ENCODE measurements at places on chromosomes 16 and 17.
A peak's percentile ranks its signal among the peaks of the same experiment; 100 is the strongest.

GRCh38 chr16:10172848-10173655 lies 9.2 kb downstream of the GRIN2A start:
- peak; percentile 98 for DNase-seq

DNA sequence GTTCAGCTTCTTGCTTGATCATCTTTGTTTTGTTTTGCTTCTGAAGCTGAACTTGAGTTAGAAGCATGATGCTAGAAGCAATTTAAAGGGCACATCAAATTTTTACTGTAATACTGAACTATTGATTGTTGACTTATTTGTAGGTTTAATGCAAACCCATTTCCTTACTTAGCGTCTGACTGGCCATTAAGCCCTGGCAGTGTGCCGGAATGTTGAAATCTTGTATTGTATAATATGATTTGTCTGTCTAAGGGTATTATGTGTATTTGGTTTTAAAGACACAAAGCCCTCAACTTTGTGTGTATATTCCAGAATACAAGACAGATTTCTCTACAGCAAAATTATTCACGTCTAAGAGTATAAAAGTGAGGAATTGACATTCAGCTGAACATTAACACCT lies 39.7 kb downstream of the NUP93 start:
- DNase-seq: no peak

GRCh38 chr16:1666316-1666715 lies 11.8 kb upstream of the JPT2 start:
- no peak for DNase-seq

DNA sequence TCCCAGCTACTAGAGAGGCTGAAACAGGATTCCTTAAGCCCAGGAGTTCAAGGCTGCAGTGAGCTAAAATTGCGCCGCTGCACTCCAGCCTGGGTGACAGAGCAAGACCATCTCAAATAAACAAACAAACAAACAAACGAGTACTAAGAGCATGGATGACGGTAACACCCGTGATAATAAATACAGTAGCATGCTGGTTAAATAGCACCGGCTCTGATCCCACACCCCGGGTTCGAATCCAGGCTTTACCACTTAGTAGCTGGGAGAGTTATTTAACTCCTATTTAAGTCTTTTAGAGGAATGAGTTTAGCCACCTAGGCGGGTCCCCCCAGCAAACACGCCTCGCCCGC lies 301 bp upstream of the METTL22 start:
- DNase-seq: no peak

DNA sequence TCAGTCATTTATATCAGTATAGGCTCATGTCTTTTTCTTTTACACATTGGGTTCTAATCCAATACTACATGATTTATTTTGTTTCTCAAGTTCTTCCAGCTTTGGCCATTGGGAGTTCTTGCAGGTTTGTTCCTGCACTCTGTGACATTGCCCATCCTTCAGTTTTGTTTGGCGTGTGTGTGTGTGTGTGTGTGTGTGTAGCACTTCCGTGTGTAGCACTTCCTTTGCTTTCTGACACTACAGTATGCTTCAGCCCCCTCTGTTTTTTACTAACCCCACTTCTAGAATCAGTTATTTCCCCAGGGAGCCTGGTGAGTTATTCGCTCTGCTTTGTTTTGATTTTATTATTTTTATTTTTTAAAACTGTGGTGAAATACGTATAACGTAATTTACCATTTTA lies 75.6 kb upstream of the LGALS9 start:
- DNase-seq: no peak

DNA sequence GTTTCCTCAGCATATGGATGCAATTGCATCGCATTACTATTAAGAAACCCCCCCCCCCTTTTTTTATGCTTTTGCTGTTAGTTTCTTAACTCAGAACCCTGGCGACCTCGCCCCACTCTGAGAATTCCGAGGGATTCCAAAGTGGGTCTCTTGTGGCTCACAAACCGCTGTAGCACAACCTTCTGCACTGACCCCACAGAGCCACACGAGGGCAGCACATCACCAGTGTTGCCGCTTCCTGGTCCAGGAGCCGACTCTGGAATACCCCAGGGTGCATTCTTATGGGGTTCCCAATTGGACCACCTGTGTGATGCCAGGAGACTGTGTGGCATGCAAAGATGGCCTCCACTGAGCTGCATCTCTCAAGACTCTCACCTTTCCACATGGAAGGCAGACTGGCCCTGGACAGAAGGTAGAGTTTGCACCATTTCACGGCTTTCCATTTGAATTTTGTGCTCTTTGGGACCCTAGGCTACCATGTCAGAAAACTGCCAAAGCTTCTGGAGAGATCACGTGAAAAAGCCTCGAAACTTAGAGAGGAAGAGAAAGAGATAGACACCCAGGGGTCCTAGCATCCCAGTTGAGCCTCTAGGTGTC lies 432.7 kb upstream of the ASIC2 start:
- DNase-seq: no peak

GRCh38 chr17:57935833-57936807 lies 19.1 kb downstream of the CUEDC1 start:
- peak; percentile 52 for DNase-seq

- DNase-seq: no peak
Observed at GRCh38 chr17:10756619-10757018, 26.8 kb upstream of the TMEM220 start.

- peak; percentile 100 for DNase-seq
Observed at GRCh38 chr16:67311607-67312488, 14.7 kb downstream of the KCTD19 start.

- DNase-seq: peak; percentile 18
Observed at GRCh38 chr17:1511756-1512321, 4.6 kb downstream of the INPP5K start.

DNA sequence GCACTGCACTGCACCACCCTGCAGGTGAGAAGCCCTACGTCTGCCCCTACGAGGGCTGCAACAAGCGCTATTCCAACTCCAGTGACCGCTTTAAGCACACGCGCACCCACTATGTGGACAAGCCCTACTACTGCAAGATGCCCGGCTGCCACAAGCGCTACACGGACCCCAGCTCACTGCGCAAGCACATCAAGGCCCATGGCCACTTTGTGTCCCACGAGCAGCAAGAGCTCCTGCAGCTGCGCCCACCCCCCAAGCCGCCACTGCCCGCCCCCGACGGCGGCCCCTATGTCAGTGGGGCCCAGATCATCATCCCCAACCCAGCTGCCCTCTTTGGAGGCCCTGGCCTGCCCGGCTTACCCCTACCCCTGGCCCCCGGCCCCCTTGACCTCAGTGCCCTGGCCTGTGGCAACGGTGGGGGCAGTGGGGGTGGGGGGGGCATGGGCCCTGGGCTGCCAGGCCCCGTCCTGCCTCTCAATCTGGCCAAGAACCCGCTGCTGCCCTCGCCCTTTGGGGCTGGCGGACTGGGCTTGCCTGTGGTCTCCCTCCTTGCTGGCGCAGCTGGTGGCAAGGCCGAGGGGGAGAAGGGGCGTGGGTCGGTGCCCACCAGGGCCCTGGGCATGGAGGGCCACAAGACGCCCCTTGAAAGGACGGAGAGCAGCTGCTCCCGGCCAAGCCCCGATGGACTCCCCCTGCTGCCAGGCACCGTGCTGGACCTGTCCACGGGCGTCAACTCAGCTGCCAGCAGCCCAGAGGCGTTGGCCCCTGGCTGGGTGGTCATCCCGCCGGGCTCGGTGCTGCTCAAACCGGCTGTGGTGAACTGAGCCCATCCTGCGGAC lies 14.2 kb downstream of the PAM16 start:
- no peak for DNase-seq

DNA sequence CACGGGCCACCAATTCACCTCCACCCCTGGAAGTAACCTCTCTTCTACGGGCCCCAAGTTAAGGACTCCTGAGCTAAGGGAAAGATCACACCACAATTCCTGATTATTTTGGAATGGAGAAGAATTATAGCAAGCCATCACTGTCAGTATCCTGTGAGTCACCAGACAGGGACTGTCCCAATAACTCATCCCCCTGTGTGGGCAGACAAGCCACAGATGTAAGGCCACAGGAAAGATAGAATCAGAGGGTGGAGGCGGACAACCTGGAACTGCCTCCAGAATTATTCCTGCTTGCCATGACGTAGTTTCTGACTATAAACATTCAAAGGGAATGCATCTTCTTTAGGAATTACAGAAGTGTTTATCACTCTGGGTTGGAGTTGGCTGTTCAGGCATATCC lies 5.8 kb upstream of the MYO1D start:
- DNase-seq: peak; percentile 31

Data from astrocyte (in vitro differentiated cells and primary cell).